ENCODE measurements at places on chromosomes 3 and 15.

GRCh38 chr3:120983841-120984240 lies 75.8 kb downstream of the STXBP5L start:
- DNase-seq = no peak

- DNase-seq = no peak
Observed at GRCh38 chr3:143234526-143234925, 115.0 kb downstream of the CHST2 start.

GRCh38 chr15:25641762-25642161 lies 202.9 kb upstream of the UBE3A start:
- DNase-seq = no peak

DNA sequence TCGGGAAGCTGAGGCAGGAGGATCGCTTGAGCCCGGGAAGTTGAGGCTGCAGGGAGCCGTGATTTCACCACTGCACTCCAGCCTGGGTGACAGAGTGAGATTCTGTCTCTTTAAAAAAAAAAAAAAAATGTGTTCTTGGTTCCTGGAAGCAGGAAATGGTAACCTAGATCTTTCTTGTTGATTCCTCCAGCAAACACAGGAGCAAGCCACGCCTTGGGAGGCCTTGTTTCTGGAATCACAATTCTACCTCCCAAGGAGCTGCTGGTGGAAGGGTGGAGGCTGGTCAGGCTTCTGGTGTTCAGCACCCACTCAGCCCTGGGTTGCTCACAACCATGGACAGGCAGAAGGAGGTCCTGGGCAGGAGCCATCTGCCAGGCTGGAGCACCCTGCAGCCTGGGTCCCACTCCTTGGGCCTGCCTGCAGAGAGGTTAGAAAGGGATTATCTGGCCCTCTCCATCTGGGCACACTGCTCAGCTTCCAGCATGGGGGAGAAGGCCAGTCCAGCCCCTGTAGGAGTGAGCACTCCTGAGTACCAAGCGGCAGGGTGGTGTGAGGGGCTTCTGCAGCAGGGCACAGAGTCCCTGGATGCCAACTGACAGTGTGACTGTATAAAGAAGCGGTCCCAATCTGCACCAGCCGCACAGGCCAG lies 65.6 kb downstream of the ABTB1 start:
- DNase-seq = no peak

DNA sequence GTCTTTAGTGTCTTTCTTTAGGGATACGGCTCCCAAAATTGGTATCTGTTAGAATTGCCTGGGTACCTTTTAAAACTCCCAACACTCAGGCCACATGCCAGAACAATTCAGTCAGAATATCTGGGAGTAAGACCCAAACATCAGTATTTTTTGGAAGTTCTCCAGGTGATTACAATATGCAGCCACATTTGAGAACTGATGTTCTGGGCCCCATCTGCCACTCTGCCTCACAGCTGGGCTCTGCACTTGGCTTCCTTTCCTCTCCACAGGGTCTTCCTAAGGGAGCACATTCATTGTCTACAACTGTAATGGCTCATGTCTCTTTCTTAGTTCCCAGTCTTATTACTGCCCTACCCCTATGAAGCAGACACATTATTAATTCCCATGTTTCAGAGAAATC lies 394.5 kb downstream of the MFSD1 start:
- DNase-seq = no peak

GRCh38 chr3:46667061-46667621 lies 26.3 kb downstream of the ALS2CL start:
- DNase-seq = no peak
